RWPE1 (cell line): ENCODE measurements at places on chromosomes 6 and 20.

DNA sequence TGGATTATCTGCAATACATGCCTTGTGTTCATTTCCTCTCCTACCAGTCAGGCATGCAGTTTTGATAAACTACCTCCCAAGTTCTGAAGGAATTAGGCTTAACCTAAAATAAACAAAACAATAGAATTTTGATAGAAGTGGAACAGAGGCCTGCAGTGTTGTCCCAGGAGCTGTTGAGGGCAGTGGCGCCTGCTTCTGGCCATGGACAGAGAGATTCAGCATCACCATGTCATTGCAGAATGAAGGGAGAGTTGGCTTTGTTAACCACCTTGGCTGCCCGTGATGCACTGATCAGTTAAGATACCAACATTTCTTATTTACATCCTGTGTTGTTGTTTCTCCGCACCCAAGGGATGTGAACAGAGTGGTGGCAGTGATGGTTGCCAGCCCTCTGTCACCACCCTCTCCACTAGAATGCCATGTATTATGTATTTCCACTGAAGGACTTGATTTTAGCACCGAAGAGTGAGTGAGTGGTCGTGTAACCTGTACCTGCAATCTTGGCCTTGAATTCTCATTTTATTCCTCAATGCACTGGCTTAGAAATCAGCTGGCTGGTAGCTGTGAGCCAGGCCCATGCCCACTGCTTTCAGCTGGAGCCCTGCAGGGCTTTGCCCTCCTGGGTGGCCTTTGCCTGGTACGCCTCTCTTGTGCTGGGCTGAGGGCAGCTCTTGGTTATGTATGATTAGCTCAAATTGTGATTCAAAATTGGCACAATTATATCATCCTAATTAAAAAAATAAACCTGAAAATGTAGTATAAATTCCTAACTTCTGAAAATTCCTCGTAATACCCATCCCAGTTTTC is 56.5 kb downstream of the SHLD1 start:
- no peak for DNase-seq

DNA sequence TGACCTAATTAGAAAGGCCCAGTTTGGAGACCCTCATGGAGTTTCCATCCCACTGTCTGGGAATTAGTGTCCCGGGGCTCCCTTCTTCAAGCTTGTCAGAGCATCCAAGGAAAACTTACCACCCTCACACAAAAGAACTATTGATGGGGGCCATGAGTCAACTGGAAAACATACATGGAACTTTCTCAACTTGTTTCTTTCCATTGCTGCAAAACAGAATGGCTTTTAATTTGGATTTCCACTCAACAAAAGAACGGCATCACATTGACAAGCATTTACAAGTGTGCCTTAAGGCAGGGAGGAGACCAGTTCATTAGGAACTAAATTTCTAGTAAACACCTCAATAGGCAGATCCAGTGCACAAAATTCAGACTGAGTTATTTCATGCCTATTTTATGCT is 289.1 kb upstream of the PREP start:
- DNase-seq = no peak

GRCh38 chr20:19624221-19624965 is 133.7 kb upstream of the RIN2 start:
- no peak for DNase-seq

DNA sequence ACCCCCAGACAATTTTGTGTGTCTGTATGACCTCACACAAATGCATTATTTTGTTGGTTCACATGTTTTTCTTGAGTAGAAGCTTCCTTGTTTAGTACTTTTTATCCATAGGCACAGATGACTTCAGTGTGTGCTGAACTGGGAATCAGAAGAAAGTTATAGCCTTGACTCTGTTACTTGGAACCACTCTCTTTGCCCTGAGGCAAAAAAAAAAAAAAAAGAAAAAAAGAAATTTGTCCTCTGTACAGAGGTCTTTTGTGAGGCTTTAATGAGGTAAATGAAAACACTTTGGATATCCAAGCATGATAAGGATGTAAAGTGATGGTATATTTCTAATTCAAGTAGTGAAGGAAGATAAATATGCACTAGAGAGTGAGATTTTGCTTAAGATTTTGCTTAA is 51.9 kb downstream of the TRMT11 start:
- DNase-seq = no peak

DNA sequence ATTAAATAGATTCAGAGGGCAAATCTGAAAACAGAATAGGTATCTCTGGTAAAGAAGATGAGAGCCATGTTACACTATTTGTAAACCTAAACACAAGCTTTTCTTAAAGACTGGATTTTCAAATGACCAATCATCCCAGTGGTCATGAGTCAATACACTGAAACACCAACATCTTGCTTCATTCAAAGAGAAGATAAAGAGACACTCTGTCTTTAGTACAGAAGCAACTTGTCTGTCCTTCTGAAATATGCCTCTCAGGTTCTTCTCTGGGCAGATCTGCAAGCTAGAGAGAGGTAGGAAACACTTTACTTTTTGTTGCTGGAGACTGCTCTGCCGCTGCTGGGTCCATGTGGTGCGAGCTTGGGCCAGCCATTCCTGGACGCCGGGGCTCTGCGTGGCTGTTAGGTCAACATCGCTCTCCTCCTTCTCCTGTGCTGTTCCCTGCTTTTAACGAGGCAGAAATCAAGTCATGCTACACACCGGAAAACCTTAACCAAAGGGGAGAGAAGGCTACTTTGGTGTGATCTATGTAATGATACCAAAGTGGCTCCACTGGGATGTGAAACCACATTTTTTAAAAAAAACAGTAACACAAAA is 368.2 kb downstream of the SYNE1 start:
- no peak for DNase-seq

DNA sequence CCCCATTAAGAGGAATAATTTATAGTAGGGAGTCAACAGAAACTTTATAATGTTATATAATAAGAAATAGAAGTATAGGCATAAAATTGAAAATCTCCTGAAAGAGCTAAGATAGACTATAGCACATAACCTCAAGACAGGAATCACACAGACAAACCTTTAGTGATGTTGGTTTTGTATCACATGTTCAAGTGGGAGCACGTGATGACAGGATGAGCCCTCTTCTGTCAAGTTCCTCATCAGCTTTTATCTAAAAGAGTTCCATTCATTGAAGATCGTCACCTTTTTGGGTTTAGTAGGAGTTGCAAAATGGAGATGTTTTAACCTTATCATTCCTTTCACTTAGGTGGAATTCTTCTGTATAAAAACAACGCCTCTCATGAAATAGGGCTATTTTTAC is 127.0 kb downstream of the MCHR2 start:
- no peak for DNase-seq

GRCh38 chr20:24131684-24132083 is 143.1 kb upstream of the GGTLC1 start:
- DNase-seq = no peak

DNA sequence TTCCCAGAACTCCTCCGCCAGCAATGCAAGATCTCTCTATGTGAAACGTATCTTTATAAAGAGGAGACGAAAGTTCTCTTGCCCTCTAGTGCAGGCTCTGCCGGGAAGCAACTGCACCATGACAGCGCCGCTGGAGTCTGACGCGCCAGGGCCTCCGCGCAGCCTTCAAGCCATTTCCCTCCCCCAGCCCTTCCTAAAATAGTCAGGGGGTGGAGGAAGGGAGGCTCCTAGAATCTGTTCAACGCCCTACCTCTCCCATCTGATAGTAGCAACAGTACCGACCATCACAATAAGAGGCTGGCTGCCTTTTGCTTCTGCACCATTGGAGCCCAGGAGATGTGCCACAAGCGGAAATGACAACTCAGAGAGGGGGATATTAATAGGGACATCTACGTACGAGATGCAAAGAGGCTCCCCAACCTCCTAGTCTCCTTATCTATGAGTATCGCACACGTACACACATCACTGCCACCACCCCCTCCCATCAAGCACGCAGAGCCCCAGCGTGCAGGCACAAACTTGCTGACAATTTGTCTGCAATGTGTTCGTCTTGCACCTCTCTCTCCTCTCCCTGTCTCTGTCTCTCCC is 1.0 kb downstream of the SYNE1 start:
- no peak for DNase-seq

- no peak for DNase-seq
These were observed 306.5 kb downstream of the HDGFL1 start for GRCh38 chr6:22875845-22876244.
